Stimulated activated CD4-positive, alpha-beta T cell treated with anti-CD3 and anti-CD28 coated beads, Interleukin-2, amount 100 ng/mL, for 24 hours (primary cell): ENCODE measurements at places on chromosomes 3 and 15.

DNA sequence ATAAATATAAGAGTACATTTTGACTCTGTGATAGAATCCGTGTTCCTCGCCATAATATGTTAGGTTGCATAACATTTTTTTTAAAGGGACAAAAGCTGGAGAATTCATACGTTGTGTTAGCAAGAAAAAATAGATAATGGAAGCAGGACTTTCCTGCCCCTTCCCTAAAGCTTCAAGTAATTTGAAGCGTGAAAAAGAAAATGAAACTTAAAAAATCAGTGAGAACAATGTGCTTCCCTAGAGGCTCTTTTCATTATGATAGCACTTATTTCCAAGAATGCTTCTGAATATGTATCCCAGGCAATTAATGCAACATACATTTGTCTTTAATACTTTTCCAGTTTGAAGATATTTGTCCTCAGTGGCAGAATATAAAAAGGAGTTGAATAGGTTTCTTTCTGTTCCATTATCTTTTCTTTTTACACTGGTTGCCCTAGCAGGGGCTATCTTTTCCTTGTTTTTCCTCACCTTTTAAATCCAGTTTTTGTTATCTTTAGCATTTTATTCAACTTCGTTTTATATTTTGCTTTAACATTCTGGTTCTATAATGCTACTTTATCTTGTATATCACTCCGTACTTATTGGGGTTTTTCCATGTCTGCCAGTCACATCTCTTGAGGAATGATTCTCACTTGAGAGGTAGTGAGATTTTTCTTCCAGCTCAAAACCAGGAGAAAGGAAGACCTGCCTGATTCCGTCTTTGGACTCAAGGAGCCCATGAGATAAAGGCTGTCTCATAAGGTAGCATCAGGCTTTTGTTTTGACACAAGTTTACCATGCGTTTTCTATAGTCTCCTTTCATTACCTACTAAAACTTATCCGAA, 113.8 kb downstream of the MBNL1 start:
- no peak for DNase-seq

DNA sequence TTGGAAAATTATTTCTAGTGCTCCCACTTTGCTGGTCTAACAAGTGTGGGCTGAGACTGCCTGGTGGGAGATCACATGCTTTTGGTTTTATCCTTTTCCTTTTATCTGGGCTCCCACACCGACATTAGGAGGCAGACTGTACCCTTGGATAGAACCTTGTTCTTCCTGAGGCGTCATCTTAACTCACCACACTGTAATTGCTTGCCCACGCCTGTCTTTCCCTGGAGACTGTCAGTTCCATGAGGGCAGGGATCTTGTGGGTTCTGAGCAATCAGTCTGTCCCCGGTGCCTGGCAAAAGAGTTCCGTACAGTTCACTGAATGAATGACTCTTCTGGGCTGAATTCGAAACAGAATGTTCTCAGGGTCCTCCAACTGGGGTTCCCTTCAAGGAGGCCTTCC, 124.6 kb upstream of the ABHD17C start:
- DNase-seq = no peak

- no peak for DNase-seq
These were observed 20.7 kb downstream of the POPDC2 start for GRCh38 chr3:119639494-119640350.

DNA sequence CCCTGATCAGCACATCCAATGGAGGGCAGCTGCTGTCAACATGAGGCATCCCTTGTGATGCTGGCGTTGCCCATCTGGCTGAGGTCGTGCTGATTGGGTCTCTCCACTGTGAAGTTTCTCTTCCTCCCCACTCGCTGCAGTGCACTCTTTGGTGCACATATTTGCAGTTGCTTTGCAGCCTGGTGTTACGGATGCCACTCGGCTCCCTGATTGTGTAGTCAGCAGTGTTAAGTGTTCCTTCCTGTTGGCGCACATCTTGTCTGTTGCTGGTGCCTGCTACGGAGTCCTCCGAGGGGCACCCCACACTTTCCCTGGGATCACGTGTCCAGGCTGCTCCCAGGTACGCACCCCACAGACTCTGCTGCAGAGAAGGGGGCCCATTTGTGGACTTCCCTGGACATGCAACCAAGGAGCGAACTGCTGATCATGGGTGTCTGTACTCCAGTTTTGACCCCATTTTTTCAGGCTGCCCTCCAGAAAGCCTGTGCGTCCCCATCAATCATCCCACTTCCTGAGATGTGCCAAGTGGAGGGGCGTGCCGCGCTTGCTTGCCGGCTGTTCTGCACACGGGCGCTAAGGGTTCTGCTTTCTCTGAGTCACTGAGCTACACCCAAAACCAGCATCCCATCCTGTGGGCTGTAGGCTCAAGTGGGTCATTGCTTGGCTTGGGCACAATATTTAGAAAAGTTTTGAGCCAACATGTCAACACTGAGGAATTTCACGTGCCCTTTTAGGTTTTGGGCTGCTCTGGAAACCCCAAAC, 98.6 kb downstream of the FBLN2 start:
- peak; percentile 21 for DNase-seq

DNA sequence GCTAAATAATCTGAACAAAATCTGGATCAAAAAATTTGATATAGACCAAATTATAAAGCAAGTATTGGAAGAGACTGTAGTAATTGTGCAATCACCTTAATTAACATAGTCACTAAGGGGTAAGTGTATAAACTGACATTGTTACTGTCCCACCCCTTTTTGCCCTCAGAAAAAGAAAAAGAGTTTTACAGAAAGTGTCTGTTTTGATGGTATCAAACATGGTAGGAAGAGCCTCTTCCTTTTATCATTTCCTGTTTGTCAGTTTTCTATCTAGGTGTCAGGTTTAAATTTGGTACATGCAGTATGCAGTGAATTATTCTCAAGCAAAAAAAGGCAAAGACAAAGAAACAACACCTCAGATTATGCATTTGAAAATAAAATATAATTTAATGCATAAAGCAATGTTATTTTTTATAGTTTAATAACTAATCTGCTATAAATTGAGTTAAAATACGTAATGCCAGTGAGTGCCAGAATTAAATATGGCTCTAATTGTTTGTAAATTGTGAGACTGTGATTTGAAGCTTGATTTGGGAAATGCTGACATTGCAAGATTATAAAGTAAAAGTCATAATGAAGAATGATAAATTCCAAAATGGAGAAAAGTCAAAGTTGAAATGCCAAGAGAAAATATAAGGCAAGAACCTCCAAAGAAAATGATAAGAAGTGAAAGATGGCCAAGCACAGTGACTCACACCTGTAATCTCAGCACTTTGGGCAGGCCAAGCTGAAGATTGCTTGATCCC, 30.3 kb upstream of the CMC1 start:
- DNase-seq = no peak

- DNase-seq = no peak
These were observed 104.7 kb downstream of the HMG20A start for GRCh38 chr15:77525400-77525811.

DNA sequence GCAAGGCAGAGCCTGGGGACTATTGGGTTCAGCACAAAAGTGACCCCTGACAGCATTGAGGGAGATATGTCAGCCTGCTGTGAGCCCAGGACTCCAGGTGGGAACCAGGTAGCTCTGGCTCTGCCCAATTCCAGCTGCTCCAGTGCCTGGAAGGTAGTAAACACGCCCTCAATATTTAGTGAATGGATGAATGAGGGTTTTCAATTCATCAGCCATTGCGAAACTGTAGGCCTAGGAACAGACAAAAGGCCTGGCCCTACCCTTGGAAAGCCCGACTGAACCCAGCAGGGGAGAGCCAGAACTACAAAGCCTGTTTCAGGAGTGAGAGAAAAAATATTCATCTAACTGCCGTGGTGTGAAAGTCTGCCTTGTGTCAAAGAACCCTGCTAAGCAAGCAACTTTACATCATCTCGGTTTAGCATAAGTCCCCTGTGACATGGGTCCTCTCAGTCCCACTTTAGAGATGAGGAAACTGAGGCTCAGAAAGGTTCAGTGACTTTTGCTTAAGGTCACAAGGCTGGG, 8.1 kb upstream of the CSK start:
- no peak for DNase-seq

DNA sequence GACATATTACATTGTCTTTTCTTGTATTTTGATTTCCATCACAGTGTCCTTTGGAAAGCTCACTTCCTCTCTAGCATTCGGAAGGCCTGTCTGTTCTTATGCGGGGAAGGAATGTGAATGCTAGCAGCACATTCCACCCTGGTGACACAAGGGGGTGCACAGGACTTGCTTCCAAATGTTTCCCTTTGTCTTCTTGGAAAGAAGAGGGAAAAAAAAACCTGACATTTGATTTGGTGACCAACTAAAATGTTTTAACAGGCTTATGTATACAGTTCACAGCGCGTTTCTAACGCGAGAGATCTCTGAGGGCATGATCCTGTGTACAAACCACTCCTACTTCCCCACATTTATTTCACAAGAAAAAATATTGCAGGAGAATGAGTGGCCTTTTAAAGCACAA, 107.6 kb upstream of the FXR1 start:
- no peak for DNase-seq

- DNase-seq = no peak
These were observed 65.2 kb downstream of the ASTE1 start for GRCh38 chr3:130961458-130961857.

GRCh38 chr3:25073423-25073822, 354.6 kb upstream of the RARB start:
- DNase-seq = no peak

GRCh38 chr3:87924485-87924884, 134.3 kb downstream of the CGGBP1 start:
- DNase-seq = no peak

DNA sequence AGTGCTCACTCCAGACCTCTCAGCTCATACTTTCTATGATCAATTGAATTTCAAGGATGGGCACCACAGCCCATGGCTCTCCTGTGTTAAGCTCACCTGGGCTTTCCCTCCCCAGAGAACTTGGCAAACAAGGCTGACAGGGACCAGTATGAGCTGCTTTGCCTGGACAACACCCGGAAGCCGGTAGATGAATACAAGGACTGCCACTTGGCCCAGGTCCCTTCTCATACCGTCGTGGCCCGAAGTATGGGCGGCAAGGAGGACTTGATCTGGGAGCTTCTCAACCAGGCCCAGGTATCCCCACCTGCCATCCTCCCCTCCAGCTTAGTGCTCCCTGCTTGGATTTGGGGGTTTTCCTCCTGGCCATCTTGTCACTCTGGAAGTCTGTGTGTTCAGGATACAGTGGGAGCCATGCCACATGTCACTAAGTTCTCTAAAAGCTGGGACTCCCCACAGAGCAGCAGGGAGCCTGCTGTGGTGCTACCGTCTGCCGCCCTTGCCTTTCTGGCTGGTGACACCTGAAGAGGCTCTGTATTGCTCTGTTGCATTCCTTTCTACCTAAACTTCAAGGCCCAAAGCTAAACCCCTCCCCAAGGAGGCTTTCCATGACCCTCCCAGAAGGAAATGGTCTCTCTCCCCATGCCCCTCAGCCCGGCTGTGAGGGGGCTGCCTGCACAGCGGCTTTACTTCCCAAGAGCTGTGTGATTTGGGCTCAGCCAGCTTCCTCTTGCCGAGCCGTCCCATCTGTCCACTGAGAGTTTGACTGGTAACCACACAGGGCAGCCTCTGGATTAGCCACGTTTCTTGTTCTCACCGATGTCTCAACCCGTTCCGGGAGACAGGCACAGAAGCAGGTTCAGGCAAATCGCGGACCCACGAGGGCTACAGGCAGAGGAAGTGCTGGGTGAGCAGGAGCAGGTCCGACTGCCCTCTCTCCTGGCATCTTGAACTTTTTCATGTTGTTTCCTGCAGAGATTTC, 10.8 kb downstream of the TF start:
- no peak for DNase-seq

GRCh38 chr3:46833346-46834300, 29.6 kb downstream of the MYL3 start:
- DNase-seq = no peak

GRCh38 chr3:136586580-136586979, 165.6 kb downstream of the STAG1 start:
- DNase-seq = no peak

GRCh38 chr3:148006508-148006907, 597.3 kb downstream of the ZIC1 start:
- no peak for DNase-seq

- no peak for DNase-seq
These were observed 19.5 kb downstream of the PHC3 start for GRCh38 chr3:170162052-170162451.
